ENCODE measurements at places on chromosomes 3 and 15.

GRCh38 chr15:88701561-88702095, 62.8 kb downstream of the ISG20 start:
- DNase-seq, result peak; percentile 53

- peak; percentile 9 for DNase-seq
Observed at GRCh38 chr15:72057548-72058091, 60.3 kb downstream of the MYO9A start.

- DNase-seq, result no peak
Observed at GRCh38 chr3:65702202-65702601, 336.5 kb downstream of the MAGI1 start.

GRCh38 chr3:54427501-54427900, 305.1 kb downstream of the CACNA2D3 start:
- DNase-seq, result no peak

GRCh38 chr15:74826364-74826819, at the start of gene CPLX3:
Gene CPLX3 (plus strand): TSS chr15:74826627. CDS start chr15:74826704, 77 bp downstream.
- peak; percentile 83 for DNase-seq

- peak; percentile 84 for DNase-seq
Observed at GRCh38 chr3:179653096-179653797, 407 bp downstream of the USP13 start.

DNA sequence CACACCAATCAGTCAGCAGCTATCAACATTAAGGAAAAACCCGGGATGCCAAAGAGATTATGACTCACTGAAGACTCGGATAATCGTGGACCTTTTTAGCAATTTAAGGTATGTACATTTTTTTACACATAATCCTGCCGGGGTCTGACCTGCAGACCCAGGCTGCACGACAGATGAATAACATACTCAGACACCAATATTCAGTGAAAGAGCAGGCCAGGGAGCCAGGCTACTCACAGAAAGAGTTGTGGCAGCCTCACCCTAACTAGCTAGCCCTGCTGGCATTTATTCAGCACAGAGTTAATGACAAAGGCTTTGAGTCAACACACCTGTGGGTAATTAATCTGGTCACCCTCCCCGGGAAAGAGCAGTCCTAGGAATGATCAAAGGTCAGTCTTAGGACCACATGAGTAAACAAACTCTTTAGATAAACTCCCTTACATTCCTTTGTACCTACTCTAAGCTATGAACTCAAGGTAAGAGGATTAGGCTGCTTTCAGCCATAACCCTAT, 727.5 kb downstream of the TBL1XR1 start:
- DNase-seq, result peak; percentile 24

GRCh38 chr15:34768530-34768929, 13.7 kb upstream of the GJD2 start:
- DNase-seq, result no peak

- DNase-seq, result peak; percentile 82
Observed at GRCh38 chr3:127652246-127652995, 20.3 kb upstream of the ABTB1 start.

GRCh38 chr15:57575363-57575762, 16.3 kb upstream of the MYZAP start:
- DNase-seq, result no peak

DNA sequence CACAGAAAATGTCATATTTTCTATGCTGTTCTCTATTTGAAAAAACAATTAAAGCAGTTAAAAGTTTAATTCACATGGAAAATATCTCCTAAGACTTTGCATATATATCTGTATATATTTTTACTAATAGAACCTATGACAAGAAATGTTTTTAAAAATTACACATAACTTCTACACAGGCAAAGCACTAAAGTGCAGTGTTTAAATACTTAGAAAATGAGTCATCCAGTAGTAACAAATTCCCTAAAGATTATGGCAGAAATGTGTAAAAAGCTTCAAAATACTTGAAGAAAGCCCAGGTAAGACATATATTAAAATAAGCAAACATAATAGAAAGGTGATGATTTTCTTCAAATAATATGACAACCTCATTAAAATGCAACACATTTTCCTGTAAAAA, 236.6 kb downstream of the TBC1D5 start:
- no peak for DNase-seq

- no peak for DNase-seq
Observed at GRCh38 chr3:160739079-160739478, 17.0 kb upstream of the PPM1L start.

DNA sequence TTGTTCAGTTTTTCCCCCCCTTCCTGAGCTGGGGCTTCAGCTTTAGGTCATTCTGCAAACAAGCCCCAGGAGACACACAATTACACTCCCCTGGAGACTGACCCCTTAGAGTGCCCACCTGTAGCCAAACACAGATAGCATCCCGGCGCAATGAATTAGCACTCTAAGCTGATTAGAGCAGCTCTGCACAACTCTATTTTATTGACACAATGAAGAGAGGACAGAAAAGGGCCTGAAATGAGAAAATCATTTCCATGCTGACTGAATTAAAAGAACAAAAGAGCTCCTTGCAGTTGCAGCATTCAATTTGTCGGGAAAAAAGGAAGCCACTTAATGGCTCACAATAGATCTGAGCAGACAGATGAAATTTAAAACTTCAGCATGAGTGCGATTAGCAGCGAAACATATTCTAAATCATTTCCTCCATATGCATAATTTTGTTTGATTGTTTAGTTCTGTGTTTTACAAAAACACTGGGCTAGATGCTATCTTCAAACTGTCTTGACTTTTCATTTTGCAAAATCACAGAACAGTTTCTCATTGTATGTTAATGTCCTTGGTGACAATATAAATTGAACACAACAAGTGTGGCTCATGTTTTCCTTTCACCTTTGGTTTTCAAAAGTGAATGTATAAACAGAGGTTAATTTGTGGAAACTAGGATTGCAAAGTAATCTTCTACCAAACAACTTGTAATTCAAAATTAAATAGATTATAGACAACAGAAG, 308.6 kb downstream of the MECOM start:
- peak; percentile 87 for DNase-seq

- DNase-seq, result no peak
Observed at GRCh38 chr15:36737430-36737891, 158.0 kb downstream of the CDIN1 start.

DNA sequence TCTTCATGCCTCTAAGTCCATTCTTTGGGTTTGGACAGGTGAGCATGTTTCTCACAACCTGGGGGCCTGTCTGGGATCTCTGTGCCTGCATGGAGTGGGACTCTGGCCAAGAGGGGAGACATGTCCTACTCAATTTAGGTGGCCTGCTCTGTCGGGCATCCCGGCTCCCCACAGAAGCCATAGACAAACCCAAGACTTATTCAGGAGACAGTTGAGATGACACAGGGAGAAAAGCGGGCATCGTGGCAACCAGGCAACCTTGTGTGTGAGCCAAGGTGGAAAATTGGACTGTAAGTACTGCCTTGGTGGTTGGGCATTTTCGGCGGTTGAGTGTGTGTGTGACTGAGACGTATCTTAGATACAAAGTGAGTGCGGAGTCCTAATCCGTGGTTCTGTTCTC, 40.5 kb downstream of the PPCDC start:
- no peak for DNase-seq

DNA sequence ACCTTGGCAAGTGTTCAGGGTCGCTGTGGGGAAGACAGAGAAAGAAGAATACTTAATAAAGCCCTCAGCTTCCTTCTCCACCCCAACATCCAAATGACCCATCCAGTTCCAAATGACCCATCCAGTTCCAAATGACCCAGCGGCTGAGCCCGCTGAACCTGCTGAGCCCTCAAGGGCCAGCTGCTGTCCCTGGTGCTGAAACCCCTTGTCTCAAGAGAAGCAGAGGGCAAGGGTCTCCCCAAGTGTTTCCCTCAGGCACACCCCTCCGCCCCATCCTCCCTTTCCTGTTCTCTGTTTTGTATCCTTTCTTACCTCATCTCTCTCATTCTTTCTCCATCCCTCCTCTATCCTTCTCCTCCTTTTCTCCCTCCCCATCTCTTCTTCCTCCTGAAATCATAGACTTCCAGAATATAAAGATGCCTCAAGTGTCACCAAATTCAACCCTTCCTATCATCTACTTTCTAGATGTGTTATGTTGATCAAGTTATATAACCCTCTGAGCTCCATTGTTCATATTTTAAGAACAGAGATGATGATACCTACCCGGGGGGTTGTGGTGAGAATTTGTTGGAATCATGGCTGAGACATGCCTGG, 29.0 kb downstream of the CCDC33 start:
- DNase-seq, result peak; percentile 96

DNA sequence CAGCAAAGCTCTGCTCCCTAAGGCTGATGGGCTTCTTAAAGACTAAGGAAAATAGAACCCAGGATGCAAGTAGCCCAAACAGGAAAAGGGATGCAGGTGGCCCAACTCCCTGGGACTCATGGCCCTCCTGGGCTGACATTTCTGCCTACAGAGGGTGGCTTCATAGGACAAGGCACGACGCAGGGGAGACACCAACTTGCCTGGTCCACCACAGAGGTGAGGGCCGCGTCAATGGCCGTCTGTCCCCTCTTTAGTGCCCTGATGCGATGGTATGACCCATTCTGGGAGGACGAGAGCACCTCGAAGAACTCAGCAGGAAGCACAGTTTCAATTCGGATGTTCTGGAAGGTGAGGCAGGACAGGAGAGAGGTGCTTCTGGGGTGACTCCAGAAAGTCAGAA, 44.0 kb downstream of the NUP210 start:
- DNase-seq, result no peak

DNA sequence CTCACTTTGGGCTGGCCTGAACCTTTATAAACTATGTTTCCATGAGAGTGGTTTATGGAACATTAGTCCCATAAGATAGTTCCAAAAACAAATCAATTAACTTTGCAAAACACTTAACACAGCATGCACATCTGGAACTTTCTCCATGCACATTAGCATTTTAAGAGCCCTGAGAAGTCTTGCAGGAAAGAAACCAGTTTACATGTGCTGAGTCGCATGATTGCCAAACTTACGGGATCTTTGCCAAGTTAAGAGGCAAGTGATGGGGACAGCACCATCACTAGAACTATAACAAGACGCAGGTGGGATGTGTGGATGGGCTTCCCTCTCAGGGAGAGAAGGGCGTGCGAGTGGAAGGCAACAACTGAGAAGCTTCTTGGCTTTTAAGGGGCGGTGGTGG, 20.7 kb downstream of the ADAMTS9 start:
- no peak for DNase-seq

DNA sequence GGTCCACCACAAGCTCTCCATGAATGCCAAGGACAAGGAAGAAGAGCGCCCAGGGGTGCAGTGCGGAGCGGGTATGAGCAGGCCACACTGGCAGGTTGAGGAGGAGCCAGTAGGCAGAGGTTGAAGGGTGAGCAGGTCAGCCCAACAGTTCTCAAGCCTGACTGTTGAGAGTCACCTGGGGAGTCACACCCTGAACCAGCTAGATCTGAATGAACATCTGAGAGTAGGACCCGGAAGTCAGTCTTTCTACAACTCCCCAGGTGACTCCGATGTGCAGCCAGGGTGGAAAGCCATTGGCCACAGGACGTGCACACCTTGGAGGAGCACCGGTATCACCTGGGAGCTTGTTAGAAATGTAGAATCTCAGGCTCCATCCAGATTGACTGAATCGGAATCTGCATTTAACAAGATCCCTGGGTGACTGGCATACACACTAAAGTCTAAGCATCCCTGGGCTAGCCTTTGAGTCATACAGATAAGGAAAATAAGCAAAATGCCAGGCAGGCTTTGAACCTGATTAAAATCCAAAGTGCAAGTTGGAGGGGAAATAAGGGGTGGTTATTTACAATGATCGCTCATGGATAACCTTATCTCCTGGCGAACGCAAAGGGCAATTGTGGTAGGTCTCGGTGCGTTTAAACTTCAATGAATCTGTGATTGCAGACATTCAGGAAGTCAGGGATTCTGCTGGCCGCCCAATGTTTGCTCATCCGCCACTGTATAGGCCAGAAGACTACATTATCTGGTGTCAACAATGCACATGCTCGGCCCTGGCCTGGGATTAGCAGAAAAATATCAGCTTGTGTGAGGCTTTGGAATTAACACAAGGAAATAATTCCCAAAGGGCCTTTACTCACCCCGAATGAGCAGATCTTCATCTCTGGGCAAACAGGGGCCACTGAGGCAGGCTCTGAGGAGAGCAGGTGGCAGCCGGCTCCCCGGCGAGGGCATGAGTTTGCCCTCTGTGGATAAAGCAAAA, 11.7 kb upstream of the LYZL4 start:
- DNase-seq, result no peak

DNA sequence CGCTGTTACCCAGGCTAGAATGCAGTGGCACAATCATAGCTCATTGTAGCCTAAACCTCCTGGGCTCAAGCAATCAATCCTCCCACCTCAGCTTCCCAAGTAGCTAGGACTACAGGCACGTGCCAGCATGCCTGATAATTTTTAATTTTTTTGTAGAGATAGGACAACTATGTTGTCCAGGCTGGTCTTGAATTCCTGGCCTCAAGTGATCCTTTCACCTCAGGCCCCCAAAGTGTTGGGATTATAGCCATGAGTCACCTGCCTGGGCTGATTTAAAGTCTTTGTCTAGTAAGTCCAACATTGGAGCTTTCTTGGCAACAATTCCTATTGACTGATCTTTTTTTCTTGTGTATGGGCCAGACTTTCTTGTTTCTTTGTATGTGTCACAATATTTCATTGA, 28.1 kb downstream of the SPINK8 start:
- no peak for DNase-seq

- DNase-seq, result no peak
Observed at GRCh38 chr15:56991017-56991416, 72.6 kb downstream of the TCF12 start.

- no peak for DNase-seq
Observed at GRCh38 chr3:127748754-127749327, 73.5 kb downstream of the MGLL start.

DNA sequence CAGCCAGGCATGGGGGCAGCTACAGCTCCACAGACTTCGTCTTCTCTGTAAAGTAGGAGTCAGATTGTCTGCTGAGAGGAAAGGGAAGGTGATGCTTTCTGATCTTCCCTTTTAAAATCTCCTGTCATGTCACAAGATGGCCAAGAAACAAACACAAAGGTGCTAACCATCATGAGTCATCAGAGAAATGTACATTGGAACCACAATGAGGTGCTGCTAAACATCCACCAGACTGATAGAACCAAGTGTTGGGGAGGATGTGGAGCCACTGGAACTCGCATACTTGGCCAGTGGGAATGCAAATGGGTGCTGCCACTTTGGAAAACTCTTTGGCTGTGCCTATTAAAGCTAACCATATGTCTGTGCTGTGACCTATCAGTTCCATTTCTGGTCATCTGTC, 268.8 kb downstream of the SLCO3A1 start:
- DNase-seq, result no peak

- no peak for DNase-seq
Observed at GRCh38 chr3:70273492-70273891, 38.9 kb downstream of the MDFIC2 start.

DNA sequence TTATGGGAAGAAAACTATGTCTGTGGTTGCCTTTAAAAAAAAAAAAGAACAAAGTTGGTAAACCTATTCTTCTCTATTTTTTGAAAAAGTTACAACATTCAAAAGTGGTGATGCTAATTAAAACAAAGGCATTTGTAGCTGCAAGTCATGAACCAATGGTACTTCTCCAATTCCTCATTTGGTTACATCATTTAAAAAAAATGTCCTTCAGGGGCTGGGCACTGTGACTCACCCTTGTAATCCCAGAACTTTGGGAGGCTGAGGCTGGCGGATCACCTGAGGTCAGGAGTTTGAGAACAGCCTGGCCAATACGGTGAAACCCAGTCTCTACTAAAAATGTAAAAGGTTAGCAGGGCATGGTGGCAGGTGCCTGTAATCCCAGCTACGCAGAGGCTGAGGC, 574.6 kb downstream of the VGLL3 start:
- DNase-seq, result no peak

GRCh38 chr3:191555037-191555436, 94.1 kb downstream of the PYDC2 start:
- no peak for DNase-seq

All from neural progenitor cell (in vitro differentiated cells).